Right ventricle myocardium superior (tissue), 1 donor: ENCODE measurements at places on chromosomes 2 and 18. TPM values are rescaled to one million over a fixed set of nuclear protein-coding genes. Genes with fewer than 3 reads are reported as not detected.

DNA sequence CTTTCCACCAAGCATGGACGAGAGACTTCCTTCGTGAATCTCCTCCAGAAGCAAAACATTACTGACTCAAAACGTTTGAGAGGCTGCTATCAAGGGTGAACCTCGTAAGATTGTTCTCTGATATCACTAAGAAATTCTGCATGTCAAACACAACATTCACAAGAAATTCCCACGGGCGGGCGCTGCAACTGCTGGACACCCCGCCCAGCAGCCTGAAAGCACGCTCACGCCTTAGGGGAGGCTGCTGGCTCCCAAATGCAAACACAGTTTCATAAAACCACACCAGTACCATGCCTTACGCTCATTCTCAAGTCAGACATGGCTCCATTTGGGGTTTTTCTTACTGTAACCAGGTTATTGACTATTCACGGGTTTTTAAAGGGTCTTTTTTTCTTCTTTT, 39.0 kb downstream of the MBP start:
- no peak for DNase-seq

GRCh38 chr2:239855863-239856587, 169.1 kb downstream of the NDUFA10 start:
- DNase-seq: peak; percentile 58

DNA sequence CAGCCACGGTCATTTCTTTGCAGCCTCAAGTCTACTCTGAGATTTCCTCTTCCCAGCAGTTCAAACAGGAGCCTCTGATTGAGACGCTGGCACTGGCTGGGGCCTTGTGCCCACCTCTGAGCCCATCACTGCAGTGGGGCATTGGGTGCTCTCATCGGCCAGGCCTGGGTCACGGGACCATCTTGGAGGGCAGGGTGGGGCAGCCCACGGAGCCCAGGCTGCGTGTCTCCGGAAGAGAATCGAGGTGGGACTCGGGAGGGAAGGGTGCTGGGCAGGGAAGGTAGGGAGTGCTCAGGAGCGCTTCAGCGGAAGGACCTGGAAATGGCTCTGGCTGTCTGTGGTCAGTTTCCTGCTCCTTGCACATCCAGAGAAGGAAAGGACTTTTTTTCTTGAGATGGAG, 82.4 kb downstream of the RTP5 start:
- DNase-seq: no peak

DNA sequence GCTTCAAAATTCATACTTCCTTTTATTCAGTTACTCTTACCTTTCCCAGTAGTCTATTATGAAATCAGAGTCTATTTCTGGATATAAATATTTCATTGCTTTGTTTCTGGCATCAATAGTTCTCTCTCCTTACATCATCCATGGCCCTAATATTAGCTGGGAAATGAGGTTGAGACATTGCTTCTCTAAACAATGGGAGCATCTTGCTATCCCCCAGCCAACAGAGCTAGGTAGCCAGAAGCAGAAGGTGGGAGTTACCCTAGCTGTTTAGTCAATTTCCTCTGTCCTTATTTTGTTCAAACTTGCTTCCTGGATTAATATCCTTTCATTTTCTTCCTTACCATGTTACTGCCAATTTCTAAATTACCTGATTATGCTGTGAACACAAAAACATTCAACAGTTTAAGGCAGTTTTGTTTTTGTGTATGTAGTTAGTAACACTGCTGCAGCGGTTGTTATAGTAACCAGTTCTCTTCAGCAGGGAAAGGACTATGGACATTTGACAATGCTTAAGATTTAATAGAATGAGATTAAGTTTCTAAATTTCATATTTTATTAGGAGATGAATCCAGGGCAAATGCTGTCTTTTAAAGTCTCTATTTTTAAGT, 160.5 kb upstream of the KCNJ3 start:
- DNase-seq: no peak

GRCh38 chr2:221895366-221896121, 323.4 kb upstream of the EPHA4 start:
- no peak for DNase-seq

DNA sequence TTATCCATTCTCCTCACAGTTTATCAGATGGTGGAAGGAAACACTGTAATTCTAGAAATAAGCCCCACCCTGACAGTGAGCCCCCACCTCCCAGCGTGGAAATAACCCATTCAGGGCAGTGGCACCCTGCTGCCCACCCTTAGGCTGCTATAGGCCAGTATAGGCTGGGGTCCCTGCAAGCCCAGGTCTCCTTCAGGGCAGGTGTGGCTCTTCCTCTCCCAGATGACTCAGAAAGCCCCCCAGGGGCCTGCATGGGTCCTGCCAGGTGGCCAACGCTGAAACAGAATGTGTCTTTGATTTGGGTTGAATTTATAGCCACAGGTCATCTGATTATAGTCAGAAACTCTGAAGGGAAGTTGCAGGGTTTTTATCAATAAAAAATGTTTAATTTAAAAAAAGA, 136.4 kb downstream of the SH3RF3 start:
- no peak for DNase-seq

- DNase-seq: no peak
Observed at GRCh38 chr2:235521844-235522243, 28.0 kb downstream of the AGAP1 start.

- no peak for DNase-seq
Observed at GRCh38 chr2:46032996-46033395, 264.2 kb upstream of the EPAS1 start.

DNA sequence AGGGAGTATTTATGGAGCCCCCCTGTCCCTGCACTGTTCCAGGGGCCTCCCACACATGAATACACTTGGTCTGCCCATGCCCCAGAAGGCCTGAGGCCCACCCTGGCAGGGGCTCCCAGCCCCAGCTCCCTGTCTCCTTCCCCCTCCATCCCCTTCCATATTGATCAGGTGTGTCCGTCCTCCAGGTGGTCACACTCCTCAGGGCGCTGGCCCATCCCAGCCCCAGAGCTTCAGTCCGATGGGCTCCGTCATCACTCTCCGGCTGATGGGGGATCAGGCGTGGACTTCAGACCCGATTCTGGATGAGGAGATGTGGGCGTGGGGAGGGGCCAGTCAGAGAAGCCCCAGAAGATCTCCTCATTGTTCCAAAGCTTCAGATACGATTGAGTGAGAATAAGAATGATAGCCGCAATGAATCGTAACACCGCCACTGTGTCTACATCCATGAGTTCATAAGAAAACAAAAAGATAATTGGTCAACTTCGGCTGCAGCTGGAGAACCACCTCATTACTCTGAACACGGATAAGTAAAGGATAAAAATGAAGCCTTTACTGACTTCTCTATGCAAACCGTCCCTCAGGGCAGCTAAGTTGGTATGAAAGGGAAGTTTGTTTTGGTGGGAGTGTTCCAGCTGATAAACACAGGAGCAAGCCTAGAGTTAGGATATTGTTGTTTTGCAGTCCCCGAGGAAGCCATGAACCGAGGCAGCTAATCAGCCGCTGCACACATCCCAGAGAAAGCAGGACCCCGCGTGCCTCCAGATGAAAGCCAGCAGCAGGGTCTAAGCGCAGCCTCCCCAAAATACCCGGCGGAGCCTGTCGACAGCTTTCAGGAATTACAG, 279.5 kb downstream of the NDUFA10 start:
- DNase-seq: peak; percentile 19

DNA sequence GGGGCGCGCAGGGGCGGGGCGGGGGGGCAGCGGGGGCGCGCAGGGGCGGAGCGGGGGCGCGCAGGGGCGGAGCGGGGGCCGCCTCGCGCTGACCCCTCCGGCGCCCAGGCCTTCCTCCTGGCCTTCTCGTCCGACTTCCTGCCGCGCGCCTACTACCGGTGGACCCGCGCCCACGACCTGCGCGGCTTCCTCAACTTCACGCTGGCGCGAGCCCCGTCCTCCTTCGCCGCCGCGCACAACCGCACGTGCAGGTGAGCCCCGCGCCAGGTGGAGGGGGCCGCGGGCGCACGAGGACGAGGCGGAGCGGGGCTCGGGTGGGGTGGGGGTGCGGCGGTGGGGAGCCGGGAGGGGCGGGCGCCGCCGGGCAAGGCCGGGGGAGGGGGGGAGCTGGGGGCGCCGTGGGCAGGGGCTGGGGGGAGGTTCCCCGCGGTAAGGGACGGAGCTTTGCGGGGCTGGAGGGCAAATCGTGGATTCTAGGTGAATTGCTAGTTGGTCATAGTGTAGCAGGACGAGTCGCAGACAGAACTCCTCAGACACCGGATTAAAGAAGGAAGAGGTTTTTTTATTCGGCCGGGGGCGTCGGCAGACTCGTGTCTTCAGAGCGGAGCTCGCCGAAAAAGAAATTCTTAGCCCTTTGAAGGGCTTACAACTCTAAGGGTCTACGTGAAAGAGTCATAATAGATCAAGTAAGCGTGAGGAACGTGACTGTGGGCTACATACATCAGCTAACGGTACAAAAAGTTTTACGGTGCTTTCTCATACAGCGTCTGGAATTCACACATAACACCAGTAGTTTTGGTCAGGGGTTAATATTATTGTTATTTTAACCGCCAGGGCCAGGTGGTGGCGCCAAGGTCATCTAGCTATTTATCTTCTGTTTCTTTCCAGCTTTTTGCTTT, 29.9 kb downstream of the ANO7 start:
- DNase-seq: peak; percentile 70

DNA sequence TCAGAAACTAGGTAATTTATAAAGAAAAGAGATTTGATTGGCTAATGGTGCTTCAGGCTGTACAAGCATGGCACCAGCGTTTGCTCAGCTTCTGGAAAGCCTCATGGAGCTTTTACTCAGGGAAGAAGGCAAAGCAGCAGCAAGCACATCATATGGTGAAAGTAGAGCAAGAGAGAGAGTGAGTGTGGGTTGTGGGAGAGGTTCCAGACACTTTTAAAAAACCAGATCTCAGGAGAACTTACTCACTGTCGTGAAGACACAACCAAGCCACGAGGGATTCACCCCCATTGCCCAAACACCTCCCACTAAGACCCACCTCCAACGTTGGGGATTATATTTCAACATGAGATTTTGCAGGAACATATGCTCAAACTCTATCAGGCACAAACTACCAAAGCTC, 554.6 kb upstream of the TNP1 start:
- DNase-seq: no peak

GRCh38 chr2:10230499-10230898, 72.2 kb upstream of the HPCAL1 start:
- peak; percentile 1 for DNase-seq

DNA sequence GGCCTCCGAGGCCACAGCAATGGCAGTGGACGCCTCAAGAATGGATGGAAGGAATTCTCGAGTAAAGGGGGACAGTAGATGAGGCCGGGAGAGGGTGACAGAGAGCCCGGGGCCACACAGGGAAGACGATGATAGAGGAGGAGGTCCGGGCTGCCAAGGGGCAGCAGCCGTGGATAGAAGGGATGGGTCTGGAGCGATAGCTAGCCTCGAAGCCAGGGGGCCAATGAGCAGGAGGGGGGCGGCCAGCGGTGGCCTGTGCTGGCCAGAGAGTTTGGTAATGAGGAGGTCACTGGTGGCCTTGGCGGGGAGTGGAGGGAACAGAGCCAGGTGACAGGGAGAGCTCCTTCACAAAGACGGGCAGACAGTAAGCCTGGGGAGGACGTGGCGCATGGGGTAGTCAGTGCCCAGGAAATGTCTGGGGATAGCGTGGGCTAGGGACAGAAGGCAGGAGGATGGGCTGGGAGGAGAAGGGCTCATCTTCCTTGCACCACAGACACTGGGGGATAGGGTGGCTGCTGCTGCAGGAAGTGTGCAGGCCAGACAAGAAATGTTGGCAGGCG, 87.8 kb upstream of the ASB18 start:
- DNase-seq: no peak

DNA sequence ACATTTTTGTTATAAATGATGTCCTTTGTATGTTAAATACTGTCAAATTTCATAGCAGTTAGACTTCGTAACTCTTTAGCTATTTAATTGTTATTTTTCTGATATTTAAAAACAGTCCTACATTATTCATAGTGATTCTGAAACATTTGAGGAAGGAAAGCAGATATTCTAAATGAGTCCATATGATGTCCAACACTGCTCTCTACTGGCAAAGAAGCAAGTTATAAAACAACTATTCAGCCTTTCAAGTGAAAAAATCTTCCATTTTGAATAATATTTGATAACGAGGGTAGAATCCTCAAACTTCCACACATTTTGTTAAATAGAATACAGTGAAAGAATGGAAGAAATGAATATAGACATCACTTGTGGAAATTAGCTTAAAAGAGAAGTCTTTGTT, 220.8 kb downstream of the GULP1 start:
- no peak for DNase-seq

DNA sequence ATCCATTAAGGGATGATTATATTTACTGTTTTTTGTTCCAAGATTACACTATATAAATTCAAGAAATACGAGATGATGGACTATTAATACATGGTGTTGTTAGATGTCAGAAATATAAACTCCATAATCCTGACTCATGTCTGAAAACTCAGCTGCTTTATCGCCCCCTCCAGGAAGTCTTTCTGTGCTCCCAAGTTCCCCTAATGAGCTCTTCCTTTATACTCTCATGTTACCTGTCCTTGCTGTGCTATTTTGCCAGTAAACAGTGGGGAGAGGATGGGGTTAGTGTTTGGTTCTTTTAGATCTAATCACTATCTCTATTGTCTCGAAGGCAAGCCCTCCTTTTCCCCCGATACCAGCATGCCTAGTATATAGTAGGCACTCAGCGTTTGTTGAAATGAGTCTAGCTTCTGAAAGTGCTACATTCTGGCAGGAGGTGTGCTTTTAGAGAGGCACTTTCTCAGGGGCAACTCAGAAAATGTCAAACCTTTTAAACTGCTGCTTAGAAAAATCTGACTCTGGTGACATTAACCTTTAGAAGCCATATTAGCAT, 21.4 kb upstream of the BARD1 start:
- no peak for DNase-seq

- no peak for DNase-seq
Observed at GRCh38 chr2:196660244-196660643, 20.7 kb downstream of the CCDC150 start.

DNA sequence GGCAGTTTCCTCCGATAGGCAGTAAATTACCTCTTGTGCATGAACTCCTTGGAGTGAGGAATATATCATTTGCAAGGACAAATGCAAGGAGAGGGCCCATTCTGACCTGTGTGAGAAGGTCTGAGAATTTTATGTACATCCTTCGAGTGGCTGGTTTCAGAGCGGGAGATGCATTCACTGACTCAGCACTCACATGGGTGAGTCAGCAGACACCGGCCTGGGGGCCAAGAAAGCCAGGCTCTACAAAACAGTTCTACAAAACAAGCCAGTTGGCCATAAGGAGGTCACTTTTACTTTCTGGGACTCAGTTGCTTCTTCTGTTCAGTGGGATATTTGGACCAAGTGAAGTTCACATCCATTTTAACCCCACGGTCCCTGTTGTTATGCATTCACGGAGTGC, 35.3 kb downstream of the CYP26B1 start:
- DNase-seq: no peak

The PCGF1 gene
- 20.3 TPM for total RNA-seq

The SERPINB12 gene
- not detected for total RNA-seq

The LHCGR gene
- not detected for total RNA-seq

The NGEF gene
- total RNA-seq: not detected

The TMEM198 gene
- total RNA-seq: 2.6 TPM

The CHRNA1 gene
- total RNA-seq: not detected

The ITGAV gene
- 124 TPM for total RNA-seq

The BOLL gene
- total RNA-seq: not detected

The GAREM2 gene
- total RNA-seq: 1.3 TPM

The SKOR2 gene
- total RNA-seq: not detected
